ENCODE measurements at places on chromosomes 2 and 18.
A peak's percentile ranks its signal among the peaks of the same experiment; 100 is the strongest.

DNA sequence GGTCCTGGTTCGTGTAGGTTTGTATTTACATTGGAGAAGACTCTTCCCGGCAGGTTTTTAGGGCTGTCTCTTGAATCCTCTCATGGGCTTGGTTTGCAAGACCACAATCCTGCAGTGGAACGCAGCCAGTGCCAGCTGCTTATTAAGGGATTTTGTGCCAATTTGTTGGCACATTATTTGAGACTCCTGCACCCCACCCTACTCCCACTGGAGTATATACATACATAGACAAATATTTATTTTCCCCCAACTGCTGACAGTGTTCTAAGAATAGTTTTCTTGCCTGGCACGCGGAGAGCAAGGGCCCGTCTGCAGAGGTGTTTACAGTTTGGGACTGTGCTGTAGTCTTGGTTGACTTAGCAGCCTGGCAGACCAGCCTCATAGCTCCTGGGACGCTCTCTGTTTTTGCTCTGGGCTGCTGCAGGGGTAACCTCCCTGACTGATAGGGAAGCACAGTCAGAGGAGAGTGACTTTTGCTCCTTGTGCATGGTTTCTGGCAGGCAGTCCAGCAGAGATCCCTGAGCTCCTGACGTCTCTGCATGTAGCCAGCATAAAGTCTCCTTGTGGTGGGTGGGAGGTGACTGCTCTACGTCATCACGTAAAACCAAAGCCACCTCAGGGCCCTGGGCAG lies 1.9 kb downstream of the LDLRAD4 start:
- DNase-seq: no peak

- DNase-seq: no peak
These were observed 15.4 kb upstream of the MAL start for GRCh38 chr2:95010126-95010525.

DNA sequence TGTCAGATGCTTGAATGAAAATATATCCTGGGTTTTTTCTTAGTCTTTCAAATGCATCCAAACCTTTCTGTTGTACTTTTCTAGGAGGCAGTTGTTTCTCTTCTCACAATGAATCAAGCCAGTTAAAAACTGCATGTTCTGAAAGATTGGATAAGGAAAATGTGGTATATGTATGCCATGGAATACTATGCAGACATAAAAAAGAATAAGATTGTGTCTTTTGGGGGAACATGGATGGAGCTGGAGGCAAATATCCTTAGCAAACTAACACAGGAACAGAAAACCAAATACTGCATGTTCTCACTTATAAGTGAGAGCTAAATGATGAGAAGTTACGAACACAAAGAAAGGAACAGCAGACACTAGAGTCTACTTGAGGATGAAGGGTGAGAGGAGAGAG lies 51.7 kb upstream of the MAPK4 start:
- DNase-seq: no peak

- no peak for DNase-seq
These were observed 155.3 kb downstream of the UXS1 start for GRCh38 chr2:106038601-106039375.

DNA sequence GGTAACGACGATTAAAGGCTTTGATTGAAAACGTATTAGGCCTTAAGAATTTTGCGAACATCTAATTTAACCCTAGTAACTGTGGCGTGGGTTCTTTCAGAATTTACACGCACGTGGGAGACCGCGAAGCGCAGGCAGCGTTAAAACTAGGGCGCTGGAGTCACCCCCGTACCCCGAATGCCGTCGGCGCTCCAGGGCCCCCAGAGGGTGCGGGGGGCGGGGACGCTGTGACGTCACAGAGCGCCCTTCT lies 673 bp upstream of the SMCHD1 start:
- peak; percentile 78 for DNase-seq

GRCh38 chr18:46073474-46074331 lies 1.6 kb upstream of the PSTPIP2 start:
- peak; percentile 37 for DNase-seq

- DNase-seq: no peak
These were observed 44.8 kb downstream of the ASAP2 start for GRCh38 chr2:9251154-9252001.

DNA sequence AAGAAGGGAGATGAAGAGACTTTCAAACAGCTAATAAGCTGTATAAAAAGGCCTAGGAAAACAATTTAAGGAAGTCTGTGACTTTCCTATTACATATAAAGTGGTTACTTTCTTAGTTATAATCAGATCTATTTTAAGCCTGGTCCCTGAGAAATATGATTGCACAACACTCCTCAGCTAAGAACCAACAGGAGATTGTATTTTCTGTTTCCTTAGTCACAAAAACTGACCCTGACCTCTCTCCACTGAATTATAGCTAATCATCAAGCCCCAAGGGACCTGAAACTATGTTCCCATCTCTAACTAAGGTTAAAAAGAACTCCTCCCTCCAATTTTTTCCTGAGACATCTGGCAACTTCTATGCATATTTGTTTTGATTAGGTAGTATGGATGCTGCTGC lies 106.9 kb downstream of the ROCK1 start:
- no peak for DNase-seq

GRCh38 chr2:241617431-241618154 lies 19.4 kb downstream of the THAP4 start:
- no peak for DNase-seq

DNA sequence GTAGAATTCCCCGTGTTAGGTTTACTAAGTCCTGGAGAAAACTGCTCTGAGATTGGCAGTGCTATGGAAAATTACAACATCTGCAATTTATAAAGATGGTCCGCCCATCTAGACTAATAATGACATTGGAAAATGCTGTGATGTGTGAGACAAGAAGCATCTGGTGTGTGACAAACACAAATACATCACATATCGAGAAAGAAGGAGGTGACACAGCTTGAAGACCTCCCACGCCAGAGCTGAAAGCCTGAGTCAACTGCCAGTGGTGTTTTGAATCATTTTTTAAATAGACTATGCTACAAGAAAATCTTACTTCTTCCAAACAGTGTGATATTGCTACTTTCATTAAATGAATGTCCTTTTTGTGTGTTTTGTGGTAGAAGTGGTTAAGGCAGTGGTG lies 8.6 kb upstream of the ANO7 start:
- DNase-seq: peak; percentile 39

DNA sequence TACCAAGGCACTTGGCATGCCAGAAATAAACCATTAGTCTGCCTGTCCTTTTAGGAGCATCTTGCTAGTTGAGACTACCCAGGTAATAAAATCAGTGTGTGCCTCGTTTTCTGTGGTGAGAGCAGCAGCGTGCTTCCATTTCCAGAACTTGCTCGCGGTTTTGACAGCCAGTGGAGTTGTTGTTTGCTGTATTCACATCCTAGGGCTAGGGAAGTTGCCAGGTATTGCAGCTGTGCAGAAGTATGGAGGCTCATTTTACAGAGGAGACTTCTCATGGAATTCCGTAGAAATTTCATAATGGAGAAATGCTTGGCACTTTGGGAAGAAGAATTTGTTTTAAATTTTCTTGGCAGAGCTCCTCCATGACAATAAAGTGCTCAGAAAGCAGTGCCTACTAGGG lies 1355.1 kb upstream of the ZEB2 start:
- no peak for DNase-seq

DNA sequence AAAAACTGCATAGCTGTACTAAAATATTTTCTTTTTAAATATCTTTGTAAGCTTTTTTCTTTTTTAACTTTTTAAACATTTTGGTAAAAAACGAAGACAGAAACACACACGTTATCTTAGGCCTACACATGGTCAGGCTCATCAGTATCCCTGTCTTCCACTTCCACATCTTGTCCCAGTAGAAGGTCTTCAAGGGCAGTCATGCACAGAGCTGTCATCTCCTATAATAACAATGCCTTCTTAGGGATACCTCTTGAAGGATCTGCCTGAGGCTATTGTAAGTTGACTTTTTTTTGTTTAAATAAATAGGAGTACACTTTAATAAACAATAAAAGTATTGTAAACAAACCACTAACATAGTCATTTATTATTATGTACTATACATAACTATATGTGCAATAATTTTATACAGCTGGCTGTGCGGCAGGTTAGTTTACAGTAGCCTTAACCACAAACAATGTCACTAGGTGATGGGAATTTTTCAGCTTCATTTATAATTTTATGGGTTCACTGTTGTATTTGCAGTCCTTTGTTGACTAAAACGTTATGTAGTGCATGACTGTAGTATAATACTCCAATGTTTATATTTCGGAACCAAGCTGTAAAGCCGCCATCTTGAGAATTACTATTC lies 124.4 kb downstream of the MAP4K4 start:
- no peak for DNase-seq

DNA sequence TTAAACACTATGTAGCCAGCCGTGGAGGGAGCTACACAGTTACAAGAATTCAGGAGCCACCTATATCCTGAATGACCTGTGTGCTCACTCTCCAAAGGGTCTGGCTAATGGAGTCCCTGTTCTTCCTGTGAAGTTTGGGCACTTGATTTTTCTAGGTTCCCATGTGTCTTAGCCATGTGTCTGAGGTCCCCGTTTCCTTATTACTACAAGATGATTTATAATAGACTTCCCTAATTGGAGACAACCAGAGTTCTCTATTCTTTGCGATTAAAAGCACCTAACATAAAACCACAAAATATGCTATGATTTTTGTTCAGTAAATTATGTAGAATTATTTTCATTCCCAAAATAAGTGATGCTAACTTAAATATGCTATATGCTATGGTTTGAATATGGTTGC lies 83.4 kb downstream of the PDK1 start:
- no peak for DNase-seq

DNA sequence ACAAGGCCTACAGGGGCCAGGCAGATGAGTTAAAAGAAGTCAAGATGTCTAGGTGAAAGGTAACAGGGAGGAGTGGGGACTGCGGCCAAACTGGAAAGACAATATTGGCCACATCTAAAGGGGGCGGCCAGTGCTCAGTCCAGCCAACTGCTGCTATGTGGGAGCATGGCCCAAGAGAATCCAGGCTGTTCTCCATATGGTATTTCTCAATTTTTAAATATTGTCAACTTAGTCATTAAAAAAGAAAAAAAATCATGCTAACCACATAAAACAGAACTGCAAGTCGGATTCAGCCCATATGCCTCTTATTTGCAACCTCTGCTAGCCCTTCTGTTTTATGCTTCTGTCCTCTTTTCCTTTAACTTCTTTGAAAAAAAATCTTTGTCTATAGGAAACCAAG lies 14.8 kb downstream of the TRABD2A start:
- no peak for DNase-seq

DNA sequence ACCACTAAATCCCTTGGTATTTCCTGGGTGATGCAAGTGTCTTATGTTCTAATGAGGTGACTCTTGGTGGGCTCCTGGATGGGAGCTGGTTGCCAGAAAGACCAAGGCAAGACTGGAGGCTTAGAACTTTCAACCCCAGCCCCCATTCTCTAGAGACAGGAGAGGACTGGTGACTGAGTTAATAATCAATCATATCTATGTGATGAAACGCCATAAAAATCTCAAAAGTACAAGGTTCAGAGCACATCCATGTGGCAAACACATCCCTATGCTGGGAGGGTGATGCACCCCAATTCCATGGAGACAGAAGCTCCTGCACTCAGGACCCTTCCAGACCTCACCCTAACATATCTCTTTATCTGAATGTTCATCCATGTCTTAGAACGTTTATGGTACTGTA lies 139.5 kb upstream of the LINC00305 start:
- DNase-seq: no peak

GRCh38 chr2:38213619-38214167 lies 137.7 kb upstream of the CYP1B1 start:
- no peak for DNase-seq

- DNase-seq: no peak
These were observed 51.0 kb upstream of the ID2 start for GRCh38 chr2:8630676-8631464.

DNA sequence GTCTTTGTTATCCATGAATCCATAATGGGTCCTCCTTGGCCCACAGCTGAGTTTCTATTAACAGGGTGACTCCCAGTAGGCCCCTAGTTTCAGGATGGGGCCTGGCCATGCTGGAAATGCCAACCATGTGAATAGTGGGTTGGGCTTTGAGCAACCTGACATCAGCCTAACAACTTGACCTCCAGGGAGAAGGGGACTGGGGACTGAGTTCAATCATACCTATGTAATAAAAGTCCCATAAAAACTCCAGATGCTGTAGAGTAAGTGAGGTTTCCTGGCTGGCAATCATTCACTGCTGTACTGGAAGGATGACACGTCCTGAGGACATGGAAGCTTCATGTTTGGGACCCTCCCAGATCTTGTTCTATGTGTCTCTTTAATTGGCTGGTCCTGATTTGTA lies 7.9 kb downstream of the REV1 start:
- no peak for DNase-seq

DNA sequence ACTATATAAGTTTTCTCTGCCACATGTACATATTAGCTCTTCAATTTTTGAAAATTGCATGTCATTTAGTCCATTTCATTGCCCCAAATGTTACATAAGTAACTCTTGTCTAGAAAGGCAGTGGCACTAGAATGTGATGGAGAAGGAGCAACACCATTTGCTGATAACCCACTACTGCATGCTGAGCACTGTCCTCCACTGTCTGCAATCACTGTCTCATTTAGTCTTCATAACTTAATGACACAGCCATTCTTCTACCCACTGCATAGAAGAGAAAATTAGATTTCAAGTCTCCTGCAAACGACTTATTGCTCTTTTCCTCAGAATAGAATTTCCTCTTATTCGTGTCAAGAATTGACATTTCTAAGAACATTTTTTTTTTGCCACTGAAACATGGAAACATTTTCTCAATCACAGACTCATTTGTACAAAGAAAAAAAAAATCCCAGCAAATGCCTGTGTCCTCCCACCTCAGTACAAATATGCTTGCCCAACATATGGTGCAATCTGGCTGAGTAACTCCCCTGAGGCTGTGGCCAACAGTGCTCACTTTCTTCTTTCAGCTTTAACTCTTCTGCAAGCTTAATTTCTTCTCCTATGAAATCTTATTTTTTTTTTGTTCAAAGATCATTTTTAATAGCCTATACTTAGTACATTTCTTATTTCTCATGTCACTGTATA lies 768.6 kb upstream of the HS6ST1 start:
- no peak for DNase-seq

- DNase-seq: no peak
These were observed 31.7 kb downstream of the LPIN2 start for GRCh38 chr18:2981212-2981728.

GRCh38 chr2:7953195-7953594 lies 728.7 kb upstream of the ID2 start:
- no peak for DNase-seq

- DNase-seq: no peak
These were observed 62.4 kb upstream of the LTBP1 start for GRCh38 chr2:32884346-32884745.

DNA sequence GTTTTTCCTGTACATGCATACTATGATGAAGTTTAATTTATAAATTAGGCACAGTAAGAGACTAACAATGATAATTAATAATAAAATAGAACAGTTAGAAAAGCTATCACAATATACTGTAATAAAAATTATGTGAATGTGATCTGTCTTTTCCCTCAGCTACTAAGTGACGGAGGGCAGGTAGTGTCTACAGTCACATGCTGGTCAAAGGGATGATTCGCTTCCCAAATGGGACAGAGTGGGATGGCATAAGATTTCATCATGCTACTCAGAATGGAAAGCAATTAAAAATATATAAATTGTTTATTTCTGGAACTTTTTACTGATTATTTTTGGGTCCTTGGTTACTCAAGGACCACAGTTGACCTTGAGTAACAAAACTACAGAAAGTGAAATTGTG lies 71.5 kb downstream of the DAW1 start:
- no peak for DNase-seq

Data from stimulated activated CD4-positive, alpha-beta T cell treated with anti-CD3 and anti-CD28 coated beads, Interleukin-2, amount 100 ng/mL, for 24 hours (primary cell).